Ascending aorta (tissue), 2 donors: ENCODE measurements at places on chromosomes 6 and 20.

- no peaks in the 10 kb centered on the region for H3K4me1 ChIP-seq
- H3K27ac ChIP-seq, result no peak overlapping the region
- no peaks in the 10 kb centered on the region for H3K27me3 ChIP-seq
- no peak overlapping the region for H3K4me3 ChIP-seq
- no peaks in the 10 kb centered on the region for H3K36me3 ChIP-seq
Observed at GRCh38 chr6:5786321-5786968, 220.3 kb downstream of the NRN1 start.

DNA sequence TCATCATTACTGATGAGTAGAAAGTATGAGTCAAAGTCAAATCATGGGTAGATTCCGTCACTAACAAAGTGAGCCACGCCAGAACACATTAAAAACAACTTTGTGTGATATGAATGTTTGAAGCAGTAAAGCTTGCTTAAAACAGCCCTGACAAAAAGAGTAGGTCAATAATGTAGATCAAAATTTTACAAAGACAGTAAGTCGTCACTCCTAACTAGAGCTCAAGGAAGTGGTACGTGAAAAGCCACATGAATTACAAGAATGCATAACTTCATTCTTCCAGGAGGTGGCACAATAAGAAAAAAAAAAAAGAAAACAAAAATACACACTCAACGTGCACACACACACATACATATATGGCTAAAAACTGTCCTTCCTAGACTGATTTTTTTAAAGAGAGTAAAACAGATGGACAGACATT, 69.9 kb downstream of the HACE1 start:
- H3K27me3 ChIP-seq, result no peaks in the 10 kb centered on the region
- H3K36me3 ChIP-seq, result no peaks in the 10 kb centered on the region
- no peak for DNase-seq
- no peak overlapping the region for H3K4me3 ChIP-seq
- H3K4me1 ChIP-seq, result no peaks in the 10 kb centered on the region

- no peak for DNase-seq
- no peak overlapping the region for H3K4me3 ChIP-seq
- H3K27me3 ChIP-seq, result no peaks in the 10 kb centered on the region
- H3K27ac ChIP-seq, result no peak overlapping the region
Observed at GRCh38 chr20:17449031-17449430, 82.1 kb downstream of the BFSP1 start.

- H3K27ac ChIP-seq, result peak overlapping the region; percentile 80
- peaks cover 3% of the 10 kb centered on the region for H3K4me1 ChIP-seq
- no peak overlapping the region for H3K4me3 ChIP-seq
Observed at GRCh38 chr20:40195742-40196141, 493.3 kb downstream of the MAFB start.

DNA sequence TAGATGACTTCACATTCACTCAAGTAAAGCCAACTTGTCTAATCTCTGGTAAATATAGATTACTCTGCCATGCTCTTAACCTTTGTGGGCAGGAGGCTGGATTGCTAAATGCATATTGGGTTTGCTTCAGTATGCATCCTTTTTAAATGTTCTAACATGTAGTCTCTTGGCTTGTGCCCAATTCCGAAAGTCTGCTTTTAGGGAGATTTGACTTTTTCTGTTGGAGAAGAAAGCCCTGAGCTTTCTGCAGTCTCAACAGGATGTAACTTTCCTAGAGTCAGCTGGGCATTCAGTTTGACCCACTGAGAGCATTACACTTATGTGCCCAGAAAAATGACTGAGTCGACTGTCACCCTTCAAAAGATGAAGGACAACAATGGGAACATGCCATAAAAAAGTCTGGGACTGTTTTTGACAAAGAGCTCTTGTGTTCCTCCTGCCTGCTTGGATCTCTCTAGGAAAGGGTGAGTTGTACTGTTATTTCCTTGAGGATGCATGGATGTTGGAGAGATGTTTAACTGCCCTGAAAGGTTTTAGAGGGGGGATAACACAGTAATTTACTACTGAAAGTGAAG, 299.4 kb downstream of the ZFAND3 start:
- no peak overlapping the region for H3K27ac ChIP-seq
- H3K4me1 ChIP-seq, result no peaks in the 10 kb centered on the region
- H3K36me3 ChIP-seq, result peaks cover 17% of the 10 kb centered on the region

DNA sequence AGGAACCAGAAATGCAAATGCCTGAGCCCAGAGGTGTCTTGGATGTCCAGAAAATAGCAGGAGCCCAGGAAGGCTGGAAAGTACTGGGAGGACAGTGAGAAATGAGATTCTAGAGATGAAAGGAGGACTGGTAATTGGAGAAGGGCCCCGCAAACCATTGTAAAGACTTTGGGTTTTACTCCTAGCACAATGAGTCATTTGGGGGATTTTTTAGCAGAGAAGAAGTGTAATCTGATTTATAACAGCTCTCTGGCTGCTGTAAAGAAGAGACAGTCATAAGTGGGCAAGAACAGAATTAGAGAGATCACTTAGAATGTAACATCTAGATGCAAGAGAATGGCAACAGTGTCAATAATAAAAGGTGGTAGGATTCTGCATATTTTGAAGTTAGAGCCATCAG, 40.2 kb downstream of the SLC35F1 start:
- H3K4me1 ChIP-seq, result no peaks in the 10 kb centered on the region
- no peak overlapping the region for H3K4me3 ChIP-seq
- no peak overlapping the region for H3K27ac ChIP-seq
- no peak for DNase-seq
- H3K36me3 ChIP-seq, result no peaks in the 10 kb centered on the region
- no peaks in the 10 kb centered on the region for H3K27me3 ChIP-seq
